Stimulated activated CD8-positive, alpha-beta memory T cell treated with anti-CD3 and anti-CD28 coated beads, Interleukin-4, amount 100 ng/mL, for 1 hour (primary cell): ENCODE measurements at places on chromosomes 1 and 21.
A peak's percentile ranks its signal among the peaks of the same experiment; 100 is the strongest.

- DNase-seq, result no peak
Observed at GRCh38 chr1:114467491-114467890, 43.5 kb downstream of the TRIM33 start.

DNA sequence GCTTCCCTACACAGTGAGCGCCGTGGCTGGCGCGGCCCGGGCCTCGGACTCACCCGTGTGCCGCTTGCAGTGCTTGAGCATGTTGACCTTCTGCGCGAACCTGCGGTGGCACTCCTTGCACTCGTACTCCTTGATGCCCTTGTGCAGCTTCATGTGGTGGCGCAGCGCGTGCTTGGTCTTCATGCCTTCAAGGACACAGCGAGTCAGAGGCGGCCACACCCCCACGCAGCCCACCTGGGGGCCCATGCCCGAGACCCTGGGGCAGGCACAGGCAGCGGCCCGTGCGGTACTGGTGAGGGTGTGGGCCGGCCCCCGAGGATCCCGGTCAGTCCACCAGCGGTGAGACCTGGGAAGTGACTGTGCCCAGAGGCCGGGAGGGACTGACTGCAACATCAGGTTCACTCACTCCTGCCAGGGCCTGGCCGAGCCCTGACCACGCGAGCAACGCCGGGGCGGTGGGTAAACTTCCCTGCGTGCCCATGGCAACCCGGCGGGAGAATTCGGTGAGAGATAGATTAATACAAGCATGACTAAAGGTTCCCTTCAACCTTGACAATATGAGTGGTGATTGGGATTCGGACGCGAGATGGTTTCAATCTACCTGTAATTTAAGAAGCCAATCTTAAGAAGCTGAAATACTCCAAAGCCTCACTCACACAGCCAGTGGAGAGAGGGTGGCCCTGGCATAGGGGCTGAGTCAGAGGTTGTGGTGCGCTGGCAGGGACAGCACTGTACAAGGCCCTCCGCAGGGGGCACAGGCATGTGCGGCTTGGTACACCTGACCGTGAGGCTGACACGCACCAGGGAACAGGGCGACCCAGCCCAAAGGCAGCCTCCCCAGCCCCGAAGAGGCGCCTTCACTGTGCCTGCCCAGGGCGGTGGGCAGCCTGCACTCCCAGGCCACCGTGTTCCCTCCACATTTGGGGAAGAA is 49.1 kb upstream of the RIPK4 start:
- DNase-seq, result no peak

DNA sequence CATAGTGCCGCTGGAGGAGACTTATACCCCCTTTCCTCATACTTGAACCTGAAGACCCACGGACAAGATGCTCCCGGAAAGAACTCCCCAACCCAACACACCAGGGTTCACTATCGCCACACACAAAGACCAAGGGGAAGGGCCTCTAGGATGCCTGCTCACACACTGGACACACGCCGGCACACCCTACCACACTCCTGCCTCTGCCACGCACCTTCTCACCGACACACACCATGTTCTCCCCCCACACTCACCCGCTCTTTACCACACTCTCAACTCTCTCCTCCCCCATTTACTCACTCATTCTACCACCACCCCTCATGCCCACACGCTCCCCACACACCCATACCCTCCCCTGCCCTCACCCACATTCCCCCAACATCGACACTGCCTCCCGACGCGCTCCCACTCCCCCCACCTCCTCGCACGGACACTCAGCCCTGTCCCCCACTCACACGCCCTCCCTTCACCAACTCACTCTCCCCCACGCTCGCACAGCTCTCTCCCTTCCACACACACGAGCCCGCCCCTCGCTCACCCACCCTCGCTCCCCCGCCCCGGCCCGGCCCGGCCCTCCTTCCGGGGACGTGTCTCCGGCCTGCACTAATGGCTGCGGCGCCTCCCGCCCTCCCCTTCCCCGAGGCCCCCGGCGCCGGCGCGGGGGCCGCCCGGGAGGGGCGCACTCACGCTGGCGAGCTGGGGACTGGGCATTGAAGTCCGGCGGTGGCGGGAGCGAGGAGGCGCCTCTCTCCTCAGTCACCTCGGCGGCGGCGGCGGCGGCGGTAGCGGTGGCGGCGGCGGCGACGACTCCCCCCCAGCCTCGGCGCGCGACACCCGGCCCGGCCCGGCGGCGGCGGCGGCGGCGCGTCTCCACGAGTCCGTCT is 626 bp downstream of the PTP4A2 start:
- DNase-seq, result peak; percentile 61

GRCh38 chr21:28771790-28772501 is 220.7 kb downstream of the LTN1 start:
- no peak for DNase-seq
